ENCODE measurements at places on chromosomes 3 and 15.

DNA sequence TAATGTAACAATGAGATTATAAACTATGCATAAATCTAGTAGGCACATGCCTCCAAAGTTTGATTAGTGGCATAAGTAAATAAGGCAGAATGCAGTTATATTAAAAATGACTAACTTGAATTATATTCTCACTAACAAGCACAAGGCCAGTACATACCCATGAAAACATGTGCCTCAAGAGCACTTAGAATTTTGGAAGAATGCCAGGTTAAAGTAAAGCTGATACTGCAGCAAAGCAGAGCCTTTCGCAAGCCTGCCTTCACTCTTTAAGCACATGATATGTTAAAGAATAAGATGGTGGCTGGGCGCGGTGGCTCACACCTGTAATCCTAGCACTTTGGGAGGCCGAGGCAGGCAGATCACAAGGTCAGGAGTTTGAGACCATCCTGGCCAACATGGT, 49.0 kb downstream of the KBTBD12 start:
- DNase-seq = no peak

DNA sequence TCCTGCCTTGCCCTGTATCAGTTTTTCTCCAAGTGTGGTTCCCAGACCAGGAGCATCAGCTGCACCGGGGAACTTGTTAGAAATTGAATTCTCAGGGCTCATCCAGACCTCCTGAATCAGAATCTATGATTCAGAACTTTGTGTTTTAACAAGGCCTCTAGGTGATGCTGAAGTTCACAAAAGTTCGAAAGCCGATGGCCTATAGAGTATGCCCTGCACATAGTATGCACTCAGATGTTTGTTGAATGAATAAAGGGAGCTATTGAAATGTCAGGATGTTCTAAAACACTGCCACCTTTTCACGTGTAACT, 664 bp upstream of the LARP6 start:
- DNase-seq = no peak

GRCh38 chr3:17686613-17687012, 55.8 kb downstream of the TBC1D5 start:
- DNase-seq = peak; percentile 18

GRCh38 chr3:16668776-16669545, 63.7 kb upstream of the DAZL start:
- DNase-seq = no peak

- no peak for DNase-seq
Observed at GRCh38 chr3:134904241-134904771, 109.2 kb downstream of the EPHB1 start.

DNA sequence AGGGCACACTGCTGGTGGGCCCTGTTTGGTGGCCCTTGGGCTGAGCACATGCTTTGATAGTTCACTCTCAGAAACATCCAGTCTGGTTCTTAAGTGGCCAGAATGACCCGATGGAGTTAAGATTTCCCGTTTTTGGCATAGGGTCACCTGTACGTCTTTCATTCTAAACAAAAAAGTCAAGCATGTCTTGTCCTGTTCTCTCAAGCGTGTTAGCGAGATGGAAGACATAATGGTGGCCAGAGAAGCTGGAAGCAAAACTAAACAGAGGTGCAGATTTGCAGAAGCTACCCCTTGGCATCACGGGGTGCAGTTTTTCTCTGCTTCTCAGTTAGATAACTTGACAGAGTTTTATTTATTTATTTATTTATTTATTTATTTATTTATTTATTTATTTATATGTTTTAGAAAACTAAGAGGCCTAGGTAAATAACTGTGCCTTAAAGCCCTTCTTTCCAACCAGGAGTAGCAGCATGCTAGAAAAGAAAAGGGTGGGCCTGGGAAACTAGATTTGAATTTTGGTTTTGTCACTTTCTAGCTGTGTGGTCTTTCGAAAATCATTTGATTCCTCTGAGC, 63.0 kb downstream of the ST6GAL1 start:
- DNase-seq = no peak

DNA sequence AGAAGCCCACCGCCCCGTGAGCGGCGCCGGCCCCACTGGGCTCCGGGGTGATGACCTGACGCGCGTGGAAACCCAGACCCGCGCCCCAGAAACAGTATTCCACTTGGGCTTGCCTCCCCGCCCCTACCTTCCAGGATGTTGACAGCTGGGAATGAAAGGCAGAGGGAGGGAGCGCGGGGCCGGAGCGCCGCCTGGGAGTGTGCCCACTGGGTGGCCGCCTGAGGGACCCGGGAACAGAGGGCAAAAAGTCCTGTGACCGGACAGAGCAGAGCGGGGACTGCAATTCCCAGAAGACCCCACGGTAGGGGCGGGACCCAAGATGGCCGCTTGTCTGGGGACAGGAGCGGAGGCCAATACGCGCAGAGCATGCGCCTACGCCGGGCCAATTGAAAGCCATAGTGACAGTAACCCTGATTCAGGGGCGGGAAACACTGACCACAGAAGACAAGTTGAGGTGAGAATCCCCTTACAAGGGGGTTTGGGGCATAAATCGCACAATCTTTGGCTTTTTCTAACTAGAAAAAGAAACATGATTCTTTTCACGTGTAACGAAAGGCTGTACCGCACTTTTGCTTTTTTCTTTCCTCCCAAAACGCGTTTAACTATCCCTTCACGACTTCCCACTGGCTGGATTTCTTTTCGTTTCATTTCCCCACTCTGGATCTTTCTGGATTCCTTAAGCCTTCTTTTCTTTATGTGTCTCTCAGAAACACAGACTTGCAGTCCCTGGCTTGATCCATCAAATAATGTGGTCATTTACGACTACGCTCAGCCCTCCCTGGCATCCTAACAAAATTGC, at the start of gene FHIT:
Gene FHIT (minus strand): TSS at position 279 of the 799 bp plus-strand sequence.
- DNase-seq = peak; percentile 95

DNA sequence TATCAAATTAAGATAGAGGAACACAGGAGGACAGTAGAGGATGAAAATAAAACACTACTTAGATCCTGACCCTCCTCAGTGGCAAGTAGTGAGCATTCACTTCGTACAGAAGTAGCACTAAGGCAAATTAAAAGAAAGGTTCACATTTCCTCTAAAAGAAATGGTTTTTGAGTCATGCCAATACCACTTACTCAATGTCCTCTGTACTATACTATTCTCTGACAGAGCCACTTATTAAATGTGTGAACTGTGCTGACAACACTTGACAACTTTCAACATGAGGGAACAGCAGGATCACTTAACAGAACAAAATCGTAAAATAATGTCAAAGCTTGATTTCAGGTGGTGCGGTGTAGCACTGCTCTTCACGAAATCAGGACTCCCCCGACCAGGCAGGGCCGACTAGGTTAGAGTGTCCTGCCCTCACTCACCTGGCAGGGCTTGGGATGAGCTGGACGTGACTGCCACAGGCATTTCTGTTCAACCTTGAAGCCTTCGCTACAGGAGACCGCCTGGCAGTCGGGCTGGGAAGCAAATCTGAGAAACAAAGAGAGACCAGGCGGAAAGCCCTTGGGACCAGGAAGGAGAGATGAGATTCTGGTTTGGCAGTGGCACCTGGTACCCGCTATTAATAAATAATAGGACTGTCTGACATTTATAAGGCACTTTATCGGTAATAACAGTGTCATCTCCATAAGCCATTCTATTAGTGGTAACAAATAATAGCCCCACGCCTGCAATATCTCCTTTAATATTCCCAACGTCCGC, 611 bp upstream of the SLC27A2 start:
- no peak for DNase-seq

DNA sequence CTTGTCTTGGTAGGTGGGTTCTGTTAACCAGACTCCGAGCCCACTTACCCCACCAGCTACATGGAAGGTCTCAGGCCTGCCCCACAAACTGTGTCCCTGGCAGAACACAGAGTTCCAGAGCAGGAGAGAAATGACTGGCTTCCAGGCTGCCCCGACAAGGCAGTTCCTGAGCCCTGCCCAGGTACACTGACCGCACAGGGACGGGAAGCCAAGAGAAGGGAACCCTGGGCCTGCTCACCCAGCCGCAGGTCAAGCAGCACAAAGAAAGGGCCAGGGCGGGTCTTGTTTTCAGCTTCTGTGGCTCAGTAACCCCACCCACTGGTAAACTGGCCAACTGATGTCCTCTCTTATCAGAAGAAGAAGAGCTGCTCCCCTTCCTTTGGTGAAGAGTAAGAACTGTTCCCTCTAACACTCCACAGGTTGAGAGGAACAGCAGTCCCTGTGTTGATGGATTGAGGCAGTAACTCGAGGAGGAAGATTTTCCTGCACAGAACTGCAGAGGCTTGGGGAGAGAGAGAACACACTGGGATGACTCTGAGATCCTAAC, 68.4 kb downstream of the CRTC3 start:
- no peak for DNase-seq

- DNase-seq = peak; percentile 88
Observed at GRCh38 chr15:85554852-85555521, 174.6 kb downstream of the AKAP13 start.

- DNase-seq = no peak
Observed at GRCh38 chr3:33575311-33575710, 135.1 kb upstream of the UBP1 start.

DNA sequence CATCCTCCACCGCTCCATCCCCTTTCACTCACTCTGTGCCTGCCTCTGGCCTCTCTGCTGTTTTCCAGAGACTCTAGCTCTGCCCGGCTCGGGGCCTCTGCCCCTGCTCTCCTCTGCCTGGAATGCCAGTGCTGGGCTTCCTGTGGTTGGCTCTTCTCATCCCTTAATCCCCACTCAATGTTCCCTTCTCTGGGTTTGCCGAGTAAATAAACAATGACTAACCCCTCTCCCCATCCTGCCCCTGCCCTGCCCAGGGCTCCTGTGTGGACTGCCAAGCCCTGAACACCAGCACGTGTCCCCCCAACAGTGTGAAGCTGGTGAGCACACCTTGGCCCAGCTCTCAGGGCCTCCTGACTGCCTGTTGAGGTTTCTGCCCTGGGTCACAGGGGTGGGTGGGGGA, 12.2 kb downstream of the STAB1 start:
- DNase-seq = no peak

- DNase-seq = peak; percentile 70
Observed at GRCh38 chr15:59691194-59691805, 2.2 kb upstream of the BNIP2 start.

- DNase-seq = no peak
Observed at GRCh38 chr15:92107510-92107909, 254.0 kb downstream of the SLCO3A1 start.

- no peak for DNase-seq
Observed at GRCh38 chr3:120163026-120163425, 68.8 kb upstream of the GSK3B start.

GRCh38 chr3:150168698-150169097, 198.0 kb upstream of the PFN2 start:
- no peak for DNase-seq

- DNase-seq = no peak
Observed at GRCh38 chr15:69606921-69607500, 154.4 kb downstream of the RPLP1 start.

- peak; percentile 62 for DNase-seq
Observed at GRCh38 chr3:10223676-10224639, 24.3 kb upstream of the TATDN2 start.

DNA sequence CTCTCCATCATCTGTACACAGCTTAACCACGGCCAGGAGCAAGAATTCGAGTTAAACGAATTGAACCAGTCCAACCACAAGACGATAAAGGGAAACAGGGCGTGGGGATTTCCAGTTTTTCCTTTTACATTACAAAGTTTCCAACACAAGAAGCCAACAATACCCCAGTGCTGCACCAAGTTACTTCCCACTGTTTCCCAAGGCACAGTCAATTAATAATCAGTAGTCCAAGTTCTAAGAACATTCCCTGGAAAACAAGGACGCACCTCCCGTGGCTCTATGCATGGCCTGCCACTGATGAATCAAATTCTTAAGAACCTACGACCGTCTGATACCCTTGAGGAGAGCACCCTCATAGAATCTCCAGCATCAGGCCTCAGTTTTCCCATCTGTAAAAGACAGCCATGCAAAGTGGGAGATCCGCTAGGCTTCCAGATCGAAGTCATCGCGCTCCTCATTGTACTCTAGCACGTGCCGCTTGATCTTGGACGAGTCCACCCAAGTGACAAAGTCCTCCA, 774 bp downstream of the IMP3 start:
- no peak for DNase-seq

DNA sequence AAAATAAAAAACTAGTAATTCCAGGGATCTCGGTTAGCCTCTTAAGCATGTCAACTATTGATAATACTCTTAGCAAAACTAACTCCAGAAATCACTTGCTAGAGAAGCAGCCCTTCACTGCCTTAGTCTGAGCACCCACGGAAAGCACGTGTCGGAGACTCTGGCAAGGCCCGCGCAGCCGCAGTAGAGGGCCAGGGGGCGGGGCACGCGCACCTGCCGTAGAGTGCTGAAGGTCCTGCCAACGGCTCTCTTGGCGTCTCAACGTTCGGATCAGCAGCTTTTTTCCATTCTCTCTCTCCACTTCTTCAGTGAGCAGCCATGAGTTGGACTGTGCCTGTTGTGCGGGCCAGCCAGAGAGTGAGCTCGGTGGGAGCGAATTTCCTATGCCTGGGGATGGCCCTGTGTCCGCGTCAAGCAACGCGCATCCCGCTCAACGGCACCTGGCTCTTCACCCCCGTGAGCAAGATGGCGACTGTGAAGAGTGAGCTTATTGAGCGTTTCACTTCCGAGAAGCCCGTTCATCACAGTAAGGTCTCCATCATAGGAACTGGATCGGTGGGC, at the start of gene LDHAL6B:
Gene LDHAL6B (plus strand): TSS at position 221 of the 561 bp plus-strand sequence. CDS start 98 bp downstream, at position 319.
- no peak for DNase-seq

DNA sequence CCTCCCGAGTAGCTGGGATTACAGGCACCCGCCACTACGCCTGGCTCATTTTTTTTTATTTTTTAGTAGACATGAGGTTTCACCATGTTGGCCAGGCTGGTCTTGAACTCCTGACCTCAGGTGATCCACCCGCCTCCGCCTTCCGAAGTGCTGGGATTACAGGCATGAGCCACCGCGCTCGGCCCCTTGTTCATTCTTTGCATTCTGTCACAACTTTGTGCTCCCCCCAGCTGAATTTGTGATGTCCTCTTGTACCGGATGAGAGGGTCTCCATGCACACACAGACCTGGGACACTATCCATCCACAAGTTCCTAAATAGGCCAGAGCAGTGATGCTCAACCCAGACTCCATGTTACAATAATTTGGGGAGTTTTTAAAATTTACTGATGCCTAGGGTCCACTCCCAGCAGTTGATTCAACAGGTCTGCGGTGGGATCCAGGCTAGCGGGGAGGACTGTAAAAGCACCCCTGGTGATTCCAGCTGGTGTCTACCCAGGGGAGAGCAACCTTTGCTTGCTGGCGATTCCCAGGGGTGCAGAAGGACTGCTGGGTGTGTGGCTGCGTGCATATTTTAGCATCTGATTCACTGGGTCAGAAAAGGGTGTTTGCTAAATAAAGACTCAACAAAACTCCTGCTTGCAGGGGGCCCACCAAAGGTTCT, 1.0 kb downstream of the RASSF1 start:
- no peak for DNase-seq
